ENCODE measurements at places on chromosomes 2 and 18.

DNA sequence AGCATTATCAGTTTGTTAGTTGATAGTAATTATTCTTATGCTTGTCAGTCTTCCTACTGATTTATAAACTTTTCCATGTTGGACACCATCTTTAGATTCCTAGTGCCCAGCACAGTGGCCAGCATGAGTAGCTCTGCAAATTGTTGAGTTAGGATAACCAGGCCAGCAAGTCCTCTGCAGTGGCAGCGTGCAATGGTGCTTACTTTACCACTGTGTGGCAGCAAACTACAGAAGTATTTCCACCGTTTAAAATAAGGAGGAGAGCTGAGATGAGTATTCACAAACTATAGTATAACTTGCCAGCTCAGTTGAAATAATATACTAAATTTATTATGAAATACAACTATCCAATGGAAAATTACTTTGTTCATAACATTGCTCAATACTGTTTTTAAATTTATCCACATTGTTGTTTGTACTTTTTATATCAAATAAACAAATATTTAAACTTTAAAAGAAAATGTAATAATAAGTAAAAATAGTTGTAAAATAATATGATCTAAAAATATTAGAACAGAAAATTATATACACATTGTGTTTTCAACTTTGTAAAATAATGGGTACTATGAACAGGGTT is 9.3 kb upstream of the THADA start:
- DNase-seq: no peak

- DNase-seq: no peak
These were observed 26.9 kb upstream of the KCNG2 start for GRCh38 chr18:79770826-79771225.

- no peak for DNase-seq
These were observed 4.7 kb upstream of the ADNP2 start for GRCh38 chr18:80104364-80104779.

GRCh38 chr18:421247-422155 is 79.0 kb downstream of the COLEC12 start:
- no peak for DNase-seq

DNA sequence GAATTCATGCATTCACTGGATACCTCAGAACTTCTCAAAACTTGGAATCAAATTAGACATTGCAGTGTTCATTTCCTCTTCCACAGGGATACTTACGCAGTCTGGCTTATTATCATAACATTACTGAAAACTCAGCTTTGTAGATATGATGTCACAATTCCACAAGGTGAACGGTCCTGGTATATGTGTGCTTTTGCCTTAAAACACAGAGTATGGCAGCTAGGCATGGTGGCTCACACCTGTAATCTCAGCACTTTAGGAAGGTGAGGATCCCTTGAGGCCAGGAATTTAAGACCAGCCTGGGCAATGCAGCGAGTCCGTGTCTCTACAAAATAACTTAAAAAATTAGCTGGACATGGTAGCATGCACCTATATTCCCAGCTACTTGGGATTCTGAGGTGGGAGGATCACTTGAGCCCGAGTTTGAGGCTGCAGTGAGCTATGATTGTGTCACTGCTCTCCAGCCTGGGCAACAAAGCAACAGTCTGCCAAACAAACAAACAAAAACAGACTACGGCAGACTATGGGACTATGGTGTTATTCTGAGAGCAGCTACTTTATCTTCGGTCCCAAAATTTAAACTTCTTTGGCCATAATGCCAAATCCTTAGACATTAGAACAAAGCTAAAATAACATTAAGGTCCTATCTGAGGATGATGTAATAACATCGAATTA is 1191.9 kb upstream of the SLC39A10 start:
- no peak for DNase-seq

DNA sequence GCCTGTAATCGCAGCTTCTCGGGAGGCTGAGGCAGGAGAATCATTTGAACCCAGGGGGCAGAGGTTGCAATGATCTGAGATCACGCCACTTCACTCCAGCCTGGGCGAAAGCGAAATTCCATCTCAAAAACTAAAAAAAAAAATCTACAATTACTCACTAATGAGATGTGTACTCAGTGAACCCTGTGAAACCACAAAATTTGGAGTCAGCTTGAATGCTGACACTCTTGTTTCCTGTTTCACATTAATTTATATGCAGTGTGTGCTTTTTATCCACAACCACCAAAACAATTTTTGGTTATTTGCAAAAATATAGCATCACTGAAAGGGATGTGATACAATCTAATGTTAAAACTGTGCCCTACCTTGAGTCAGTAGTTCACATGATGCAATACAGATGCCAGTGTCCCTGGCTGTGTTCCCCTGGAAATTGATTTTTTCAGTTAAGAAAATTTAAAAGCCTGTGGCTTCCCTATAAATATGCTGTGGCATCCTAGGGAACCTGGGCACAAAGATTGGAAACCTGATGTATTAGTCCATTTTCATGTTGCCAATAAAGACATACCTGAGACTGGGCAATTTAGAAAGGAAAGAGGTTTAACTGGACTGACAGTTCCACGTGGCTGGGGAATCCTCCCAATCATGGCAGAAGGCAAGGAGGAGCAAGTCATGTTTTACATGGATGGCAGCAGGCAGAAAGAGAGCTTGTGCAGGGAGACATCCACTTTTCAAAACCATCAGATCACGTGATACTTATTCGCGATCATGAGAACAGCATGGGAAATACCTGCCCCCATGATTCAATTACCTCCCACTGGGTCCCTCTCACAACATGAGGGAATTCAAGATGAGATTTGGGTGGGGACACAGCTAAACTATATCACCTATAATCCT is 337.5 kb upstream of the NT5C1B start:
- no peak for DNase-seq

- DNase-seq: no peak
These were observed 27.0 kb downstream of the IMPA2 start for GRCh38 chr18:12008181-12008767.

DNA sequence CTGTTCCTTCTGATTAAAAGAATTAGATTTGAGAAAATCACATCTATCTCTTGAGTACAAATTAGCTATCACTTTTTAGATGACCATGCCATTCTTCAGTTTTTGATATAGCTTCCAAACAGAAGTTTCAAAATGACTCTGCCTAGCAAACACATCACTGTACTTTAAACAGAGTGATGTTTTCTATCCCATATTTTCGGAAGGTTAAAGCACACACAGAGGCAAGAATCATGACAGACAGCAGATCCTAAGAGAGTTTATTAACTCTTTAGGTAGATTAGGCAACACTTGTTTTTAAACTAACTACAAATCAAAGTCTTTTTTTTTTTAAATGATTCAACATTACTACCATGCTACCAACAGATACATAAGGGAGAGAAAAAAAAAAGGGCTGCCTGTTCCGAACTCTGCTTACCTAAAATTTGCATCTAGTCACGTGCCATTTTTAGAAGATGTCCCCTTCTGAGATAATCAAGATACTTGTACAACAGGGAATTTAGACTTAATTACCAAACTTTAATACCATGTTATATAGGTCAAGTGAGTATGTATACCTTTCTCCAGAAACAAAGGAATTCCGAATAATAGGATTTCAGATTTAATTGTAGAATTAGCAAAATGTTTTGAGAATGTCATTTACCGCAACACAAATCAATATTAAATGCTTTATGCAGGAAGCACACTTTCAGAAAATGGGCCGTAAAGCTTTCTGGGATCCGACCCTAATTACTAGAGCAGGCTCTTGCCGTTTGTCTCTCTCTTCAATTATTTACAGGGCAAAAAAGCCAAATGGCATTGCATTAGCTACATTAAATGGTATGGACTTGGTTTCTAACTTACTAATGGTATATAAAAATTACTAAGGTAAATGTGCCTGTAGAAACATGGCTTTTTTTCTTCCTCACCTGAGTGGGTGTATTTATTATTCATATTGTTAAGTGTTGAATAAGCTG is 2.6 kb downstream of the RBMS1 start:
- DNase-seq: no peak

- no peak for DNase-seq
These were observed 23.7 kb upstream of the TAF1B start for GRCh38 chr2:9819551-9819950.

DNA sequence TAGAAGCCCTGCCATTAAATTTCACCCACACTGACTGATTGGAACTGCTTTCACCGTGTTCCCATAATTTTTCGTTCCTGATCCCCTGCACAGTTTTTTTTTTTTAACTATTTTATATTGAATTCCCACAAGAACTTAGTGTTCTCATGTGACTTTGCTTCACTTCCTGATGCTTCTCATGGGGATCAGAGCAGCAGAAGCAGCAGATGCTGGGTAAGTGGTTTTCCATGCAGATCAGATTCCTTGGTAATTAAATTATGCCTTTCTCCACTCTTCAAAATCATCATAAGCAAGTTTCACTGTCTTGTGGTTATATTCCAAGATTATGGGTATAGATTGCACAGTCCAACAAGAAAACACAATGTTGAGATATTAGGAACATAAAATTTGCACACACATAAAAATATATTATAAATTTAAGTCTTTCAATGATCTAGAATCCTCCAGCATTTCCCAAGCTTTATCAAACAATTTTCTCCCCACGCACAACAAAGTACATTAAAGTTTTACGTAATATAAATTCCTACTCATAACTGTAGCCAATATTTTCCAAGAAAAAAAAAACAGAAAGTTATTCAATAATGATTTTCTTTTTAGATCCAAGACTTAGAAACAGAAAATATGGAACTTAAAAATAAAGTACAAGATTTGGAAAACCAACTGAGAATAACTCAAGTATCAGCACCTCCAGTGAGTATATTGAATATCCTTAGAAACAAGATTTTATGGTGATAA is 277.9 kb downstream of the GULP1 start:
- no peak for DNase-seq
